ENCODE measurements at places on chromosomes 3 and 15.

DNA sequence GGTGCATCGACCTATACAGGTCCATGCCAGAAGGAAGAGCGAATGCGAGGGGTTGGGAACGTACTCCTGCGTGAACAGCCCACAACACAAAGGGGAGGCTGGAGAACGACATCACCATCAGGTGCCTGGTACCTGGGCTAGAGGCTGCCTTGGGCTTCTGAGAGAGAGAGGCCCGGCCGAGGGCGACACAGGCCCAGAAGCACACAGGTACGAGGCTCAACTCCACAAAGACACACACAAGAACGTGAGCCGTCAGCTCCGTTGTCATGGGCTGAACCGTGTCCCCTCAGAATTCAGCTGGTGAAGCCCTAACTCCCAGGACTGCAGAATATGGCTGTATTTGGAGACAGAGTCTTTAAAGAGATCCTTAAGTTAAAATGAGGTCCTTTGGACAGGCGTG, 134.3 kb downstream of the ATP10A start:
- DNase-seq, result no peak

GRCh38 chr3:61847784-61848462, 286.6 kb downstream of the PTPRG start:
- DNase-seq, result no peak

- peak; percentile 18 for DNase-seq
Observed at GRCh38 chr3:195441992-195442572, 738 bp downstream of the ACAP2 start.

- no peak for DNase-seq
Observed at GRCh38 chr15:96369825-96370621, 39.5 kb downstream of the NR2F2 start.

- DNase-seq, result no peak
Observed at GRCh38 chr3:163543662-163544061, 1534.6 kb downstream of the SI start.

DNA sequence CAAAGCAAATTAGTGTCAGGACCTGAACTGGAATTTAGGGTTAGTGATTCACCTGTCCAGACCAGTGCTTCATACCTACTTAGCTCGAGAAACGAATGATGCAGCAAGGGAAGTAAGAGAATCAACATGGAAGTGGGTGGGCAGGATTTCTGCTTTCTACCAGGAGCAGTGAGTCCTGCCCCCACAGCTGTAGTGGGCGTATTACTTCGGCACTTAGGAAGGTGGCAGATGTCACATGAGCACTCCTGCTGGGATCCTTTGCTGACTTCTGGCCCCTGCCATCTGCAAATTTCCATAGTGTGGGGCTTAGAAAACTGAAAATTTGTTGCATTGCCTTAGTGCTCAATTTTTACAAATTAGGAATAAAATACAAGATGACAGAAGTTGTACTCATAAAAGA, 31.2 kb downstream of the RYR3 start:
- no peak for DNase-seq

Measured in urothelium cell line (cell line).